Lung microvascular endothelial cell (primary cell): ENCODE measurements at places on chromosomes 5 and 9.

GRCh38 chr5:157511651-157512644 is 51.9 kb downstream of the NIPAL4 start:
- DNase-seq = peak; percentile 97

DNA sequence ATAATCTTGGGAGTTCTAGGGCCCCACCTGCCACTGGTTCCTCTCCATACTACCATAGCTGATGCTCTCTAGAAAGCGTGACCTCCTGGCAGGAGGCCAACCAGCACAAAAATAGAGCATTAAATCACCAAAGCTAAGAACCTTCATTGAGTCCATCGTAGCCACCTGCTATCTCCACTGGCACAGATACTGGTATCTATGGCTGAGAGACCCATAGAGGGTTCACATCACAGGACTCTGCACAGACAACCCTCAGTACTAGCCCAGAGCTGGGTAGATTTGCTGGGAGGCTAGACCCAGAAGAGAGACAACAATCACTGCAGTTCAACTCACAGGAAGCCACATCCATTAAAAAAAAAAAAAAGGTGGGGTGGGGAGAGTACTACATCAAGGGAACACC is 509.1 kb downstream of the DTWD2 start:
- no peak for DNase-seq

DNA sequence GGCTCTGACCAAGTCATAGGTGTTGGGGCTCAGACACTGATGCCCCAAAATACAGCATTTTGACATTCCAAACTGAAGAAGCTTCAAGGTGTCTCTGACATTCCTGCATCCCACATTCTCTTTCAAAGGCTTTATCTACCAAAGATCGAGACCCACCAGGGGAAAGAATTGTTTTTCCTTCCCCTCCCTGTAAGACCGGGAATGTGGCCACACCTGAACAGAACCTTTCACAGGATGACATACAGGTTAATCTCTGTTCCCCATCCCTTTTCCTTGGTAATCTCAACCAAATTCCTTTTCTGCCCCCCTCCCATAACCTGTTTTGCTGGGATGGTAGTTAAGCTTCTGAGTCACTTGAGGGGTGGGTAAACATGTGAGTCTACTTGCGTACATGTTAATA is 72.3 kb downstream of the IQGAP2 start:
- DNase-seq = no peak

DNA sequence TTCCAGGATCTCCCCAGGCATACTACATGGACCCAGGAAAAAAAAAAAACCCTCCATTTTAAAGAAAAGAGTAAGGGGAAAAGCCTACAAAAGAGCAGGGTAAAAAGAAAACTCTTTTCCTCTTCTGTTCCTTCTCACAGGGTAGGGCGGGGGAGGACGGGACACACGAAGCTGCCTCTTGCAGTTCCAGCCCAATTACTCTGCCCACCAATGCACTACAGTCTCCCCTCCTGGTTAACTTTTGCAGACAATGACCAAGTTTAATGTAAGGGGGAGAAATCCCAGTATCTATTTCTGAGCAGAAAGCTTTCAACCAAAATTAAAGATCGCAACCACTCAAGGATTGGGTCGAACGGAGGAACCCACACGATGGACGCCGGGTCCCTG is 1.3 kb downstream of the BRD3 start:
- peak; percentile 31 for DNase-seq

GRCh38 chr5:30878296-30878695 is 315.2 kb upstream of the CDH6 start:
- no peak for DNase-seq

DNA sequence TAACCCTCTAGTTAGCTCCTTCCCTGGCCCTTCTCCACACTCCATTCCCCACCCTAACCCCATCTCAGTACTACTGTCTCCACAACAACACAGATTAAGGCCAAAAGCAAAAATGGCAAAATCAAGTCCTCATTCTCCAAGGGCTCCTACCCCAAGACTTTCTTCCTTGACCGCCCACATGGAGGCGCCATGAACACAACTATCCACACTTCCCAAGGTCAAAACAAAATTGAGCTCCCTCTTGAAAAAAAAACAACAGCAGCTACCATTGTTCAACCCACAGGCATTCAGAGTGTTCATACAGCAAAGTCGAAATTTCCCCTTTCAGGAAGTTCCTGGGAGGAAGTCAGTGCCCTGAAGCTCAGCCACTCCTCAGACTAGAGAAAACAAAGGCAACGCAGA is 54.4 kb downstream of the GNAQ start:
- DNase-seq = peak; percentile 96

DNA sequence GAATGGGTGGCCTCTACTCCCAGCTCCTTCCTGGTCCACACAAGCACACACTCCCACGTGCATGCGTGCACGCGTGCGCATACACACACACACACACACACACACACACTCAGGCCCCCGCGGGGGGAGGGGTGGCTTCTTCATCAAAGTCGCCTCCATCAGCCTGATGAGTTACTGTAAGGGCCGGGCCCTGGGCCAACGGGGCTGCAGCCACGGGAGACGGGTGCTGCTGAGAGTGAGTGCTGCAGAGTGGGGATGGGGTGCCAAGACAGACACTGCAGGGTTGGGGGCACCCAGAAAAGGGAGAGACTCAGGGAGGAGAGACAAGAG is 18.1 kb downstream of the CNTFR start:
- no peak for DNase-seq

DNA sequence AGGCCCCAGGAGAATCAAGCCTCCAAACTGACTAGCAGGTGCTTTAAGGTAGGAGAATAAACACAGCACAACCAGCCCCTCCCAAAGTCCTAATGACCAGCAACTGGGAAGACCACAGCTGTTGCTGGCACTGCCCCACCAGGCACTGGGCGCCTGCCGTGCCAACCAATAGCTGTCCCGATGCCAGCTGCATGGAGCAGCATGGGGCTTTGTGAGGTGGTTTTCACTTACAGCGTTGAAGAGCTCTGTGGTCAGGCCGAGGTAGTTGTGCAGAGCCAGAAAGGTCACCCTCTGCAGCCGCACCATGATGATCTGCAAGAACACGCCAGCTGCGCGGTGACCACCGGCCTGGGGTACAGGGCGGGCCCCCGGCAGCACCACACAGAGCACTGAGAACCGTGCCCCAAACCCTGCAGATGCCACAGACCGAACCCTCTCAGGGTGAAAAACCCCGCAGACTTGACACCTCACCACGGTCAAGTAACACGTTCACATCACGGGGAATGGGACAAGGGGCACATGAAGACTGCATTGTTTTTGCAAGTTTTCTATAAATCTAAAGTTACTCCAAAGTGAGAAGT is 28.7 kb downstream of the PNPLA7 start:
- no peak for DNase-seq

DNA sequence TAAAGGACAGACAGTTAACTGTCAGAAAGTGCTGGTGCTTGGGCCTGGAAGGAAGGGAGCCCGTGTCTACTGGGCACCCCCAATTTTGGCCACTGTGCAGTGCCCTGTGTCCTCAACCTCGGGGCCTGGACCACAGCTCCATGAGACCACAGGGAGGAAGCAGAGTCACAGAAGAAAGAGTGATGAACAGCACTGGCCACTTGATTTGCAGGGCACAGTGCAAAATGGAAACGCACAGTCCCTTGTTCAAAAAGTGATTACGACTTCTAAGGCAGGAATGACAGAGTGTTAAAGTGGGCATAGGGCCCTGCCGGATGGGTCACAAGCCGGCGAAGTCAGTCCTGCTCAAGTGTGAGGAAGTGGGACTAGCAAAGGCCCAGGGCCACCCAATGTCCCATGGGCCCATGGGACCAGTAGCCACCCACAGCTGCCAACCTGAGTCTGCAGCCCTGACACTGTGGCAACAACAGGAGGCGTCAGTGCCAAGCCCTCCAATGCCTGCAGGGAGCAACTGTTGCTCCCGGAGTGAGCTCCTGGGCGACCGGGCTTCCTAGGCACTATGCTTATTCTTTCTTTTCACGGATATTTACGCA is 85.4 kb downstream of the ADAMTS2 start:
- DNase-seq = no peak

DNA sequence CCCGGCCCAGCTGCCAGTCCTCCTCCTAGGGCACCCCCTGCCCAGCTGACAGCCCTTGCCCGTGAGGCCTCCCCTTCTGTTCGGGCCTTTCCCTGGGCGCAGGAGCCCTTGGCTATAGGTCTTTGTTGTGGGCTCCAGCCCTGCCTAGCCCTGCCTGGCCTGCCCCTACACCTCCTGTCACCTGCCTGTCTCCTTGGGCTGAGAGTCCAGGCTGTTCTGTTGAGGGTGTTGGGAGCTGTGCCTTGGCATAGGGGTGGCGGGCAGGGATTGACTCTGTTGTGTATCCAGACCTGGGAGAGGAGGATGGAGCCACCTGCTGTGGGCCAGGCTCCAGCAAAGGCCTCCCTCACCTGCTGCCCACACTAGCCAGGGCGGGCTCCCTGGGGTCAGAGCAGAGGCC is 11.6 kb downstream of the FCN2 start:
- DNase-seq = no peak

GRCh38 chr9:132857031-132857430 is 21.1 kb downstream of the AK8 start:
- DNase-seq = no peak

- peak; percentile 65 for DNase-seq
Observed at GRCh38 chr9:4375424-4376200, 75.7 kb upstream of the GLIS3 start.

DNA sequence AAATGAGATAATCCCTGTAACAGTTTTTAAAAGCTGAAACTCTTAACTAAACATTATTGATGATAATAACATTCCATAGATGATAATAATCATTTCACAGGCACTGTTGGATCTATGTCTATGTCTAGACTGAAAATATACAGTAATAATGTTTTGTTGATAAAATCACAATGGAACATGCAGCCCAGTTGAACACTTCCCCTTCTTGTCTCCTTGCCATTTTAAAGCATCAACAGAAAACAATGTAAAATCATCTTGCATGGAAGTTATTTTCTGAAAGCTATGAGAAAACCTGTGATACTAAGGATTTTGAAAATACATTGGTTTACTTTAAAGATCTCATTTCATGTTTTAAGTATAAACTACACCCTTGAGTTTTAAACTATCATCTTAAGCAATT is 1.9 kb downstream of the GAPT start:
- no peak for DNase-seq
